ENCODE measurements at places on chromosomes 7 and 10.
A peak's percentile ranks its signal among the peaks of the same experiment; 100 is the strongest.

- no peak for DNase-seq
These were observed 381.8 kb downstream of the PHF14 start for GRCh38 chr7:11355399-11356005.

DNA sequence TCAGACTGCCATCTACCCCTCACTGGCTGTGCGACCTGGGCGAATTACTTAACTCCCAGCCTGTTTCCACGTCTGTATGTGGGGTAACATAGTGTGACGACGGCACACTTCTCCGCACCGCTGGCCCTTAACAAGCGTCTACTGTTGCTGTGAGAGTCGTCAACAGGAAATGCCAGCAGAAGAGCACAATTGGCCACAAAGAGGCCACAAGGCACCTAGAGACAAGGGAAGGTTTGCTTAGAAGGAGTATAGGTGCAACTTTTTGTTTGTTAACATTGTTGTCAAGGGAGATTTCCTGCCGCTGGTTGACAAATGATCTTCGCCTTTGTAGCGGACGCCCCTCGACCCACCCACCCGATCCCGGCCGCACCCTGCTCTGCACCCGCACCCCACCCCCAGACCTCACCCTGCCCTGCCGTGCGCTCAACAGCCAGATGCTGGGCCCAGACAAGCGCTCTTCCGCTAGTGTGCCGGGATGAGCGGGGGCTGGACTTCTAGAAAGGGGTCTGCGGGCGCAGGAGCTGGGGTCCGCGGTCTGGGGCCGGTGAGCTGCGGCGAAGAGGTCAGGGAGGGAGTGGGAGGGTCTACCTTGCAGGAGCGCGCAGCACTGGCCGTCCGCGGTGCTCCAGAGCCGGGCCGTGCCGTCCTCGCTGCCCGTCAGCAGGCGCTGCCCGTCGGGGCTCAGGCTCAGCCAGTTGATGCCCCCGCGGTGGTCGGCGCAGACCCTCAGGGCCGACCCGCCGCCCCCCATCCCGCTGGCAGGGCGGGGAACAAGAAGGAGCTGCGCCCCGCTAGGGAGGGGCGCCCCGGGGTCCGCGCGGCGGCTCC lies 785 bp downstream of the WDR86 start:
- no peak for DNase-seq

- no peak for DNase-seq
These were observed 28.9 kb downstream of the MAD1L1 start for GRCh38 chr7:2203766-2204300.

DNA sequence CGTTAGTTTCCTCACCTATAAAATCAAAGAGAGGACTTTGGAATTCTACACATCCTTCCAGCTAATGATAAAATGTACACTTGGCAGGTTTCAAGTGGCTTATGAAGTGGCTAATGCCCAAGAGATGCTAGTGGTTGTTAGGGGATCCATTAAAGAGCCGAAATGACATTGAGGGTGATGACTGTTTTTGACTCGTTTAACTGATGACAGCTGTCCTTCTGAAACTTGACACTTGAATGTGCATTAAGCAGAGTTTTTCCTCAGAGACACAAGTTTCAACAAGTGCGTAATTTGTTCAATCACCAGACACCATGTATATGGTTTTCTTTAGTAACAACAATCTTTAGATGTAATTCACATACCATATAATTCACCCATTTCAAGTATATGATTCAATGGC lies 1.6 kb upstream of the PRF1 start:
- no peak for DNase-seq

GRCh38 chr10:123139521-123140163 lies 3.9 kb downstream of the HMX3 start:
- no peak for DNase-seq

DNA sequence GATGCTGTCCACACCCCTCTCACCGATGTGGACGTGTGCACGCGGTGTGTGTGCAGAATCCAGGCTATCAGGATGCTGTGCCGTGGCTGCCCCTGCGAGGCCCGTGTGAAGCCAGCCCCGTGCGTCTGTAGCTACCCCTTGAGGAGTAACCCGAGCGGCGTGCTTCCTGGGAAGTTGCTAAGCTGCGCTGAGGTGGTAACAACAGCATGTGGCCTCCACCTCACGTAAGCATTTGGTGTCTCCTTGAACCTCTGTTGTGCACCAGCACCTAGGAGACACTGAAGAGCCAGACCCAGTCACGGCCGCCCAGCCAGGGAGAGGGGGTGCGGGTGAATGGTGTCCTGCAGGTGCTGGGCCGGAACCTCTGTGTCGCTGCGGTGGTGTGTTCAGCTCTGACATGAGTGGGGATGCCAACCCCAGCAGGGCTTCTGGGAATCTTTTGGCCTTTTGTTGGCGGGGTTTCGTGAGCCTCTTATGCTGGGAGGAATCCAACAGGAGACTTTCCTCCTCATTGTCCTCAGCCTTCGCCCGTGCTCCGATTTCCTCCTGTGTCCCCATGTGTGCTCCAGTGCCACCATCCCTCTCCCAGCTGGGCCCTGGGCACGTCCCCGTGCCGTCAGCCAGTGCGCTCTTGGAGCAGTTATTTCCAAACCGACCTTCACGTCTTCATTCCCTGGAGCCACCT lies 60.4 kb downstream of the DNAJB6 start:
- DNase-seq = no peak

GRCh38 chr10:130575756-130576285 lies 439.6 kb downstream of the GLRX3 start:
- no peak for DNase-seq

DNA sequence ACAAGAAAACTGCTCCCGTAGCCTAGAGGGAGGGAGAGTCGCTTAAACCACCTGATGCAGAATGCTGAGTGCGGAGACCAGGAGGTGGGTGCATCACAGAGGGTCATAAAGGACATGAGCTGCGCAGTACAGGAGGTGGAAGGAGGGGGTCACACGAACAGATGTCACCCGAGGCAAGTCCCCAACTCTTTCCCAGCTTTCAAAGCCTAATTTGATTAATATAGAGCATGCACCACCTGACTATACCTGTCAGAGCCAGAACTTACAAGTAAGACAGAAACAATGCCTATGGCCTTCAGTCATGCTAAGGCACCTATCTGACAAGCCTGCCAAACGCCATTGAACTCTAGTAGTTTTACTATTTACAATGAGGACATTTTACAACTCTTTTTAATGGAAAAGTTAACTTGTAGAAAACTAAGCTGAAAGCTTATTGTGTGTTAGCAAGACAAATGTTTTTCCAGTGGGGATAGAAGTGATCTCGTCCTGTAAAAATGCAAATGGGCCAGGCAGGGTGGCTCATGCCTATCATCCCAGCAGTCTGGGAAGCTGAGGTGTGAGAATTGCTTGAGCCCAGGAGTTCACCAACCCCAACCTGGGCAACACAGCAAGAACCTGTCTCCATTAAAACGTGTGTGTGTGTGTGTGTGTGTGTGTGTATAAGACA lies 1.1 kb upstream of the VOPP1 start:
- no peak for DNase-seq

- no peak for DNase-seq
These were observed 52.5 kb downstream of the NCAPG2 start for GRCh38 chr7:158651968-158652565.

DNA sequence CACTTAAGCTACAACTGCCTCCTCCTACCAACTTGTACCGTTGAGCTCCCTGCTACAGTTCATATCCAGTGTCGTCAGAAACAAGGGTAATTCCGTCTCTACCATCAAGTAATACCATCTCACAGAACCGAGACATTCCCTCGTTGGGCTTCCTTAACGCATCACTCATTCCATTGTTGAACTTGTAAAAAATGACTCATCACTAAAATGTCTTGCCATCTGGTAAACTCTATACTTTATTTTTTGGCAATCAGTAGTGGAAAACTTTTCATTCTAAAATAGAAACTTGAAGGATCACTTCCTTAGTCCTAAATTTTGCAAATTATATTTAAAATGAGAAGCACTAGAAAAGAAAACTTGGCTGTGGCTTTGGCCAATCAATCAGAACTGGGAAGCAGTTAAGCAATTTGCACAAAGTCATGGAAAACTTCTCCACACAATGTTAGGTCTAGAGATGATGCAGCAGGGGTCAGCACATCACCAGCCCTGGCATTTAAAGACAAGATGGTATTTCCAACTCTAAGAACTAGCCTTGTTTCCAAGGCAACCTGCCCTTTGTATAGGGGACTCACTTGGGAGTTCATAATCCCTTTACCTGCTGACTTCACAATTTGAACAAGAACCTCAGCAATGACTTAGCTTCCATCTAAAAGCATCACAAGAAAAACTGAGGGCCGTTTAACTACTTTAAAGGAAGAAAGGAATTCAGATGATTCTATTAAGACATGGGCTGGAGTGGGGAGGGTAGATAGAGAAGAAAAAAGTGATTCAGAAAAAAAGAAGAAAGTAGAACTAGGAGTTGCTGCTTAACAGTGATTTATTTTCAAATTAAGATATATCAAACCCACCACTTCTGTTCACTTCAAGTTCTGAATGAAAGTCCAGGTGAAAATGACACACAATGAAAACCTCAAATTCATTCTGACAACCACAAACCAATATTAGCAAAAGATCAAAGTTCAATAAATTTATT lies 288.1 kb downstream of the PARD3 start:
- DNase-seq = no peak

DNA sequence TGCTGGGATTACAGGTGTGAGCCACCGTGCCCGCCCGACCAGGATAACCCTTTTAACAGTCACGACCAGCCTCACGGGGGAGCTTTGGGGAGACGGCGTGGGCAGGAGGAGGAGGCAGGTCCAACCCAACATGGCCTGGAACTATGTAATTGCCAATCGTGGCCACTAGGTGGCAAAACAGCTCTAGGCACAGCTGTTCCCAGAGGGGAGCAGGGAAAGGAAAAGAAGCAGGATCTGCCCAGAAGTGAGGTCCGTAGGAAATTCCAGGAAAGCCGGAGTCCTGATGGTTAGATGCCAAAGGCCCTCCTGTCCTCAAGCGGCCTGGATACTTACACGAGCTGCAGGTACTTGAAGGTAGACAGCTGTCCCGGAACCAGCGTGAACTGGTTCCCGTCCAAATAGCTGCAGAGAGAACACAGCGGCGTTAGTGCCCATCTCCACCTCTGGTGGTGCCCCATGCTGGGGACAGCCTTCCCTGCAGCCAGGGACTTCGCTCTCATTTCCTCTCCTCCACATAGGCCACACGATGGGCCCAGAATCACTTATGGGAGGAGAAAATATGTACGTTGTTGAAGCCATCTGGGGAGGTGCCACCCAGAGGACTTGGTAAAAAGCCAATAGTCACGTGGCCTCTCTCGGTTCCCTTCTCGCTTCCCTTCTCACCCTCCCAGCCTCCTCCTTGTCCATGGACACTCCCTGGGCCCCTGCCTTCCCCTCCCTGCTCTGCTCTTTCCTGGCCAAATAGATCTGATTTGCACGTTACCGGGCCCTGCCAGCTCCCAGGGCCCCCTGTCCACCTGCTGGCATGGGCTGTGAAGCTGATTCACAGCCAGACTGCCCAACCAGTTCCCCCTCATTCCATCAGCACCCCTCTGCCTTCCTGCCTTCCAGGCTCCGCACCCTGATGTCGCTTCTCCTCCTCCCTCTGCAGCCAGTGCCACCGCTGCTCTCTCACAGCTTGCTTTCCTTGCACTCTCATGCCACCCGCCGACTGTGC lies 148.1 kb downstream of the SLIT1 start:
- DNase-seq = peak; percentile 68

- DNase-seq = no peak
These were observed 71.6 kb upstream of the C1GALT1 start for GRCh38 chr7:7110706-7111105.

- DNase-seq = no peak
These were observed 543.8 kb upstream of the NRP1 start for GRCh38 chr10:33878238-33878786.

- DNase-seq = no peak
These were observed 167.9 kb upstream of the ZMIZ1 start for GRCh38 chr10:78900715-78901430.

GRCh38 chr10:21722209-21722608 lies 188.2 kb downstream of the MLLT10 start:
- no peak for DNase-seq

DNA sequence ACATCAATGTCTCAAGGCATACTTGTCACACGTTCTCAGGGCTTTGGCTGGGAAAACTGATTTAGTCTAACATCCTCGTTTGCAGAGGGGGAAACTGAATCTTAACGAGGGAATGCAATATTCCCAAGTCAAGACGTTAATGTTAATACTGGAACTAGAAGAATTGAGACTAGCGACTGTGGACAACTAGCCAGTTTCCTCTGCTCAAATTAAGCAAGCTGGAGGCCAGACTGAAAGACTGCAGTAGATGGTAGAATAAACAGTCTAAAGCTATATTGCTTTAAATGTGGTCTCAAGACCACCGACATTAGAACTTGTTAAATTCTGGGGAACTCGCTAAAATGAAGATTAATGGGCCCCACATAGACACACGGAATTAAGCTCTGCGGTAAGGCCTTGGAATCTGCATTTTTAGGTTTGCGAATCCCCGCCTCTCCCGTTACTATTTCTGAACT lies 639 bp upstream of the TFAM start:
- peak; percentile 52 for DNase-seq

DNA sequence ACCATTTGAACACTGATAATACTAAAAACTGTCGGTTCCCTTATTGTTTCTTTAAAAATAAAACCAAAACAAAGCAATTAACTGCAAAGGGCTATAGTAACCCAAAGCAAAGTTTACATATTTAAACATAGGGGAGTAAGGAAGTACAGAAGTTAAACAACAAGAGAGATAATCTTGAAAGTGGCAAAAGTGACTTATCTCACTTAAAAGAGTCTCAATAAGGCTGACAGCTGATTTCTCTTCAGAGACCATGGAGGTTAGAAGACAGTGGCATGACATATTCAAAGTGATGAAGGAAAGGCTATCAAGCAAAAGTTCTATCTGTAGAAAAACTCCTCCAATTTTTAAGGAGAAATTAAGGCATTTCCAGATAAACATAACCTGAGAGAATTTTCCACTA lies 233.5 kb upstream of the HDAC9 start:
- no peak for DNase-seq

DNA sequence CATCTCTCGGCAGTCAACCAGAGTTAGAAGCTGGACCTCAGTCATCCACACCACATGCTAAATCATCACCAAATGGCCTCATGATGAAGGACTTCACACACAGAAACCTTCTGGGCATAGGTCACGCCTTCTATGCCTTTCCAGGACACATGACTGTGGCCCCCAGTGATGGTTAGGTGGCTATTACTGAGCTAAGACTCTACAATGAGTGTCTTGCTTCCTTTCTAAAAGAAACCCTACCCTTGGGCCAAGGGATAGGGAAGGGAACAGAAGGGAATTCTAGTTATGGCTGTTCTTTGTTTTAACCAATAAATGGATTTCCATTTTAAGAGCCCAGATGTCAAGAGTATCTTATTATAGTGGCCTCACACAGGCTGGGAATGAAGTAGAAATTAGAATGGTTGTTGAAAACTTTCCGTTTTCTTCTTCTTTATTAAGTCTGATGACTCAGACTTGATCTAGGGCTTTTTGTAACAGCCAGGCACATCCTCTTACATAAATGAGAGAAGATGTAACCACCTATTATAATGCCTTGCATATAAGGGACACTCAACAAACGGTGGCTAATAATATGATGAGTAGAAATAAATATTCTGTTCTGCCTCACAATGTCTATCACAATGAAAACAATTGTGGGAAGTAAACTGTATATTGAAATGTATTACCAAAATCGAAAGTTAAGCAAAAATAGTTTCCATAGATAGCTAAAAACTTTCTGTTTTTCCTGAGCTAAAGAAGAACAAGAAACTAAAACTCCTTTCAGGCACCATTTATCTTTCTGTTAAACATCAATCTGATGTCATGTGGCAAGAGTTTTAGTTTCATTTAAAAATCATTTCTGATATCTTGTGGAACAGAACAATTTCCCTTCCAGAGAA lies 62.5 kb upstream of the TOMM7 start:
- no peak for DNase-seq

Measured in KG1 (cell line).